ENCODE measurements at places on chromosomes 7 and 10.

DNA sequence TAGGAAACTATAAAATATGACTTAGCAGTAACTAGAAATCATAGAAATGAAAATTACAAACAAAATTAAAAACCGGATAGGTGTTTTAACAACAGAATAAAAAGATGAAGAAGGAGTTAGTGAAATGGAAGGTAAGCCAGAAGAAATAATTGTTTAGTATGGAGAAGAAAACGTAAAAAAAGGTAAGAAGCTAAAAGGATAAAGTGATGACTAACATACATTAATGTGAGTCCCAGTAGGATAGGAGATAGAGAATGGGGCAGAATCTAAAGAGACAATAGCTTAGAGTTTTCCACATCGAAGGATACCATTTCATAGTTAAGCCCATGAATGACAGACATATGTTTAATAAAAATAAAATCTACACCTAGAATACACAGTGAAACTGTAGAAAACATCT lies 25.3 kb downstream of the GTF2I start:
- DNase-seq: no peak

GRCh38 chr7:11540271-11540761 lies 291.7 kb downstream of the THSD7A start:
- no peak for DNase-seq

- DNase-seq: no peak
Observed at GRCh38 chr10:287026-287709, 151.9 kb downstream of the ZMYND11 start.

DNA sequence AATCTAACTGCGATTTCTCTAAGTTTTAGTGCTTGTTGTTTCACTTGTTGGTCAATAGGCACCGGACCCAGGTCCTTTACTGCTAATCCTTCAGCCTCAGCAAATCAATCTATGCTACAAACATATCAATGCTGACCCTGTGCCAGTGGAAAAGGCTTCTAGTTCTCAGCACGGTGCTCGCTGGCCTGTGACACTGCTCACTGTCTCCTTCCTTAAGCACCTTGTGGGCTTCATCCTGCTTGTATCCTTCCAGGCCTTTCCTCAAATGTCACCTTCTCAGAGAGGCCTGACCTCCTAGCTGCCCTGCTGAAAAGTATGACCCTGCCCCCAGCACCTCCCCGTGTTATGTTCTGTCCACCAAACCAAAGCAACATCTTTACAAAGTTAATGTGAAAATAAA lies 201.2 kb upstream of the FRMD4A start:
- DNase-seq: no peak

DNA sequence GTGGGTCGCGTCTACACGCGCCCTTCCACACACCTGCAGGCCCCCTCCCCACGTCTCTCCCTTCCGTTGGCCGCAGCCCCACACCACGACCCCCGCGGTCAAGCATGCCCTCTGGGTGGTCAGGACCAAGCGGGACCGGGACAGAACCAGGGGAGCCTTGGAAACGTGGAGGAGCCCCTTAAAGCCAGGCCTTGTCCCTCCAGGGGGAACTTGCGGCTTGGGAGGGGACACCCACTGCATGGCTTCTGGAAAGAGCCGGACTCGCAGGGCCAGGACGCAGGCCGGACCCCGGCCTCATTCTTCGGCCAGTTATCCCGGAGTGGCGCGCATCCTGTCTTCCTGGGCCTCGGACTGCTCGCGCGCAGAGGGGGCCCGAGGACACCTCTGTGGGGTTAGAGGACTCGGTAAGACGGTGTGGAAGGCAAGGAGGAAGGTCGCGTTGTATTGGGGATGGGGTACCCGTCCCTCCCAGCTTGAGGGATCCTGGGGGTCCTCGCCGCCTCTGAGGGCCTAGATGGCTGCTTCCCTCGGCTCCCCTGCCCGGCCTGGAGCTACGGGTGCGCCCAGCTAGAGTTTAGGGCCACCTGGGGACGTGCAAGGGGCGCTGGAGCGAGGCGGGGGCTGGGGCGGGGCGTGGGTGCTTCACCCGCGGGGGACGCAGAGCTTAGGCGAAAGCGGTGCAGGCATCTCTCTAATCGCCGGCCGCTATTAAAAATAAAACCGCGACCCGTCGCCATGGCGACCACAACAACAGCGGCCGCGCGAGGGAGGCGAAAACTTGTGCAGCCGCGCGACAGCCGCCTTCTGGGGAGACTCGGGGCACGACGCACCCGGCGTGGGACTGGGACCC lies 1.8 kb upstream of the PDGFA start:
- peak; percentile 15 for DNase-seq

DNA sequence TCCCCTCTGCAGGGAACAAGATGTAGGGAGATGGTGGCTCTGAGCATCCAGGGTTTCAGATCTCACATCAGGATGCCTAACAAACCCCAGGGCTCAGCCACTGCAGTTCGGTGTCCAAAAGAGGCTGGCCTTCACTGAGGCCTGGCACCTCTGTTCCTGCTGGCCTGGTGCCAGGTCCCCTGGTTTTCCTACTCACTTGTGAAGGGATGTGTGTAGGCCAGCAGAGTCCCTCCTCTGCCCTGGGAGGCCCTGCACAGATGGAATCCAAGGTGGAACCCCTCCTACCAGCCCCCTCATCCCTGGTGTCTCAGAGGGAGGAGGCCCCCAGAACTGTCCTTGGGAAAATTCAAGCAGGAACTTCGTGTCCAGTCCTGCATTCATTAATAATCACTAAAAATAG lies 260.6 kb downstream of the CCSER2 start:
- no peak for DNase-seq

DNA sequence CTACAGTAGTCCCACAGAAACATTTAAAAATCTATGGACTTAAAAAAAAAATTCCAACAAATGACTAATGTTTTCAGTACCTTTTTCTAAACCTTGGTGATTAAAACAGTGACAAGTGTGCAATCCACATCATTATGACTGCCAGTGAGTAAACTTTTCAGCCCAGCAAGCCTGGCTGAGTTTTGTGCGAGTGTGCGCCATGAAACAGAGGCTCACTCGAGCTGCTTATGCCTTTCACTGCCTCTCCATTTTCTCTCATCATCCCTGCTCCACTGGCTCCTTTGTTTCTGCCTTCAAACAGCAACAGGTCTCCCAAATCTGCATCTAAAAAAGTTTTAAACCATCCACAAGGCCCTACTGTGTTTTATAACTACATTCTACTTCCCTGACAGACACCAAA lies 105.8 kb downstream of the USP6NL start:
- DNase-seq: no peak

GRCh38 chr10:52768001-52768532 lies 4.5 kb downstream of the MBL2 start:
- DNase-seq: no peak

- DNase-seq: peak; percentile 60
Observed at GRCh38 chr10:22714479-22715289, at the start of gene PIP4K2A. Gene PIP4K2A (minus strand): TSS chr10:22714578. CDS start chr10:22714326, 252 bp downstream.

DNA sequence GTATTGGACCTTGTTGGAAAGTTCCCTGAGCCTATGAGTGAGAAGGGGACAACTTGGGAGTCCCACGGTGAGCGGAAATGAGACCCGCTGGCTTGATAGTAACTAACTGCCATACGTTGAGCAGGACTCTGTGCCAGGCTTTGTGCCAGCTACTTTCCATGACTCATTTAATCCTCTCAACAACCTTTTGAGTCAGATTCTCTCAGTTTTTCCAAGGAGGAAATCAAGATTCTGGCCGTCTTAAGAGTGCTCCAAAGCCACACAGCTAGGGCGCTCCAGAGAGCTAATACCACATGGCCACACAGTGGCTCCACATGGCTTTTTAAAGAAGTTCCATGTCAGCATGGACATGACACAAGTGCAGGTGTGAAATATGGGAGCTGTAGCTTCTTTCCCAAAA lies 55.7 kb downstream of the NOD1 start:
- no peak for DNase-seq

DNA sequence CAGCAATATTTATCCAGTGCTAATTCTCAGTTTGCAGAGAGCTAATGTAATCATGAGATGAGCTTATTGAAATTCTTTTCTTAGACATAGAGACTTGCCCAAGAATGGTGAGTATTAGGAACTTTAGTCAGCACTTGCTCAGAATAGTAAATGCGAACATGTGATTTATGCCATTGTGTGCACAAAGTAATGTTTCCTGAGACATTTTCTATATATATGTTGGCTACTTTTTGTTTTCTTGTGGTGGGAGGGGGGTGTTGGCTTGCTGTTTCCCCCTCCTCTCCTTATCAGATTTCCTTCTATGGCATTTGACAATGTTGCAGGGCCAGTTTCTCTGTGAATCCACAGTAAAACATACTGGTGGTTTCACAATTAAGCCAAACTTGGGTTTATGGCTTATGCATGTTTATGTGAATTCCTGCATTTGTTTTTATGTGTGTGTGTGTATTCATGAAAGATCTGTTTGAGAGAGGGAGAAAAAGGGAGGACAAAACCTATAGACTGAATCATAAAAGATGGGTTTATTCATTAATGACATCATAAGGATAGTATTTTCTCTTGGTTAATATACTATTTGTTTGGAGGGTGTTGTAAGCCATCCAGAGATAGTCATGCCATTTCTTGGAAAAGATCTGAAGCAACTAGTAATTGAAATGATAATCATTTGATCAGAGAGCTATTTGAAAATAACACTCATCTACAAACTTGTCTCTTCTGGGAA lies 36.3 kb downstream of the ARID5B start:
- DNase-seq: peak; percentile 52

DNA sequence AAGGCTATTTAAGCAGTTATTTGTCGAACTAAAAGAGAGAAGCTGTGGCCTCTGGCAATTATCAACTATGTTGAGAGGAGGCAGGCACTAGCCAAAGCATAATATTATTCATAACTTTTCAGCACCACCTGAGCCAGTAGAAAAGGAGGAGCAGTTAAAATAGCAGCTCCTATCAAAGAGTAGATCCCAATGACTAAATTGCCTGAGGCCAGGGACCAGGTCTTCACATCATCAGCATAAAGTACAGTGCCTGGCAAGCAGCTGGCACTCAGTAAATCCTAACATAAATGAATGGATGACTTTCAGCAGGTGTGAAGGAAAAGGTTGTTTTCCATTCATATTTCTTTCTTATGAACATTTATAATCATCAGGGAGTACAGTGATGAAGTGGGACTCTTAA lies 309.0 kb upstream of the IMMP2L start:
- no peak for DNase-seq

DNA sequence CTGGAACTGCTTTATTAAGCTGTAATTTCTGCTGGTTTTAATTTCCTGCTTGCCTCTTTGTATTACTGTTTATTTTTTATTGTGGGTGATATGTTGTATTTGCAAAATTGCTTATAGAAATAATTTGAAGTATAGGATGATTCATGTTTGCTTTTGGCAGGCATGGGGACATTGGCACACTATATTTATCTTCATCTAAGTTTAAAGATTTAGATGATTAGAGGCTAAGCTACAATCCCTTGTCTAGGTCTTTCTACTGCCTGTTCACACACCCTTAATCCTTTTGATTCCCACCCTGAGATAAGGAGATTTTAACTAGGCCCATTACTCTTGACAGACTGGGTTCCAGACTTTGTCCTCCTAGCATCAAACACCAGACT lies 182.8 kb upstream of the KAT6B start:
- no peak for DNase-seq

DNA sequence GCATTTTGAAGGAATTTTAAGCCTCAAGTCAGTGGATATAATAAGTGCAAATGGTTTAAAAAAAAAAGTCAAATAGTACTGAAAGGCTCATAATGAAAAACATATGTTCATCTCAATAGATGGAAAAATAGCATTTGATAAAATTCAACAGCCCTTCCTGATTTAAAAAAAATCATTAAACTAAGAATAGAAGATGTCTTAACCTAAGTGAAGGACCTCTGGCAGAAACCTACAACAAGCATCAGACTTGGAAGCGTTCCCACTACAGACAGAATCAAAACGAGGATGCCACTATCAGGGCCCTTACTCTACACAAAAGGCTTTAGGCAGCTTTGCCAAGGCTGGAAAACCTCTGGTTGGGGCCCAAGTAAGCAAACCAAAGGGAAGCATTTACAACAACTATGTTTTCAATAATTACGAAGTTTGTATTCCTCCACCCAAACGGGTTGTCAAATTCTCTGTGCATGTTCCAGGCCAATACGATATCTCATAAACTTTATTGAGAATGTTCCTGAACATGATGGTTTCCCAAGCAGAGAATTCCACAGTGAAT lies 45.1 kb downstream of the CYTH3 start:
- no peak for DNase-seq

GRCh38 chr7:129864042-129864441 lies 88.7 kb downstream of the UBE2H start:
- DNase-seq: no peak

GRCh38 chr7:133015888-133016287 lies 66.0 kb downstream of the CHCHD3 start:
- DNase-seq: no peak

DNA sequence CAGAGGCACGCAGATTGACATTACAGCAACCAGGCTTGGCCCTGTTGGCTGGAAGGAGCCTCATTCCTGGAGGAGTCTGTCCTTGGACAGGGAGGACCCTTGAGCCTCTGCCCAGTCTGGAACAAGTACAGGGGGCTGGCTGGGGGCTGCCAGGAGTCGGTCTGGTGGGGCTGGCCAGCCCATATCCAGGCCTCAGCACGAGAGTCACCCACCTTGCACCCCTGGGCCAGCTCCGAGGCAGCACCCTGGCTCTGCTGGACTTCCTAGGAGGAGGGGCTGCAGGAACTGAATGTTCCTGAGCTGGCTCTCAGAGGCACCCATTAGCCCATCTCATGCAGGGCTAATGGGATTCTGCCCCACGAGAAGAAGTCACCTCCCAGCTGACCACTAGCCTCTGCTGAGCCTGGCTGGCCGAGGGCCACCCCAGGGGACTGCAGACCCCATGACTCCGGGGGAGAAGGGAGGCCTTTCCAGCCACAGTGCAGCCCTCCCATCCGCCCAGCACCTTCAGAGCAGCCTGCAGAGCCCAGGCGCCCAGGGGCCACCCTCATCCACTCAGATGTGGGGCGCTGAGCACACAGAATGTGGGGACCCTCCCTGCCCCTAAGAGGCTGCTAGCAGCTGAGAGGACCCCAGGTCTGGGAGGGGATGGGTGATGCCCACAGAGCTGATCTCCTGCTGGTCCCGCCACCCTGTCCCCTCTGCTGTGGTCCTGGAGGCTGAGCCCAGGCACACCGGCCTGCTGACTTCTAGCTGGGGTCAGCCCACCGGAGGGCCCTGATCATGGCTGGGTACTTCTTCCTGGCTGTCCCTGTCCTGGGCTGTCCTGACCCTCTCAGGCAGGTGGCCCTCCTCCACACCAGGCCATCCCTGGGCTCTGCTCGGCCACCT lies 14.8 kb upstream of the INPP5A start:
- DNase-seq: no peak

GRCh38 chr10:70265032-70265689 lies 18.6 kb downstream of the NPFFR1 start:
- DNase-seq: no peak

DNA sequence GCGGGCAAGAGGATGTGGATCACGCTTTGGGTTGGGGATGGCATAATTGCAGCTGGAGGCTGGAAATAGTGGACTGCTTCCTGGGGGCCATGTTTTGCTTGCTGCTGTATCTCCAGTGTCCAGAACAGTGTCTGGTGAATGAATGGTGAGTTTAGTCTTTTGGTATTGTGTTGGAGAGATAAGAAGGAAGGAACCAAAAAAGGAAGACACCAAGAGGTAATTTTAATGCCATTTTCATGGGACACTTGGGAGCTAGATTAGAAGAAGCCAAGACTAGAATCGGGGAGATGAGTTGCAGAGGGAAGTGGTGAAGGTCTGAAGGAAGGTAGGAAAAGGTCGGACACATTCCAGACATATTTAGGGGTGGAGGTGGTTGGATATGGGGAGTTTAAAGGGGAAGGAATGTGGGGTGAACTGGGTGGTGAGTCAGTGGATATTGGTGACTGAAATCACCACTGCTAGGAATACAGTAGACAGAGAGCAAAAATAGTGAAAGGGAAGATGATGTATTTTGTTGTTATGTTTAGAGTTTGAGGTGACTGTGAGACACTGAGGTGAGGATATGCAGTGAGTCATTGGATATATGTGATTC lies 76.7 kb downstream of the CCNY start:
- DNase-seq: peak; percentile 19
